Stimulated activated CD8-positive, alpha-beta memory T cell treated with anti-CD3 and anti-CD28 coated beads, Interleukin-4, amount 100 ng/mL, for 4 hours (primary cell): ENCODE measurements at places on chromosomes 2 and 18.

GRCh38 chr2:3620834-3621233, 25.9 kb downstream of the COLEC11 start:
- no peak for DNase-seq

- DNase-seq, result no peak
Measured at GRCh38 chr2:218040883-218041282, 28.2 kb upstream of the RUFY4 start.

DNA sequence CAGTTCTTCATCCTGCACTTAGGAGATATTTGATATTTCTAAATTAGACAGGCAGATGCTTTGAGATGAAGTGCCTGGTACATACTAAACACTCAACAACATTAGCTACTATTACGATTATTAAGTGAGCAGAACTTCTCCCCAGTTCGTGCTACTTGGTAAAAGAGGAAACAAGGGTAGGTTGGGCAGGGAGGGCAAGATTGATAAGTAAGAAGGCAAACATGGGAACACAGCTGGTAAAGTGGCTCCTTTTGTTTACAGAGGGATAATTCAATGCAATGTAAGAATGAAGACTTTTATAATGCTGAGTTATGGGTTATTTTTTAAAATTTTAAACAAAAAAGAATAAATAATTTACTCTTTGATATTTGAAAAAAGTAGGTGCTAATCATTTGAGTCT, 15.9 kb upstream of the WIPF1 start:
- no peak for DNase-seq

- DNase-seq, result no peak
Measured at GRCh38 chr2:183057333-183057985, 19.2 kb upstream of the NCKAP1 start.

GRCh38 chr18:32661486-32662299, 111.1 kb downstream of the KLHL14 start:
- no peak for DNase-seq

GRCh38 chr2:1478311-1479305, 65.3 kb downstream of the TPO start:
- DNase-seq, result no peak

- no peak for DNase-seq
Measured at GRCh38 chr18:76169733-76170132, 325.3 kb downstream of the ZNF516 start.

DNA sequence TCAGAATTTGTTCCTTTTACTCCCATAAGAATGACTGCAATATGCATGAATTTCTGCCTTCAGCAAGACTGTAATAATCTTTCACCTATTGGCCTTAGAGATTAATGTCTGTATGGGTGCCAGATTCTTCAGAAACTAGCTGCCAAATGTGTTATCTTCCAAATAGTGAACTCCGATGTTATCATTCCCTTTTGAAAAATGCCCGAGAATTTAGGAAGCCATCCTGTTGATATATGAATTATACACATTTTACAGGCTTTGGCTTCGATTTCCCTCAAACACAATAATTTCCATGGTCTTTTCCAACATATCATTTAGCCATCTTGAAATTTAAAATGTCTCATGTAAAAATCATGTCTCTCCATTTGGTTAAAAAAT, 101.5 kb downstream of the ZNF521 start:
- no peak for DNase-seq

GRCh38 chr18:31776093-31776492, 15.4 kb upstream of the SLC25A52 start:
- no peak for DNase-seq

- no peak for DNase-seq
Measured at GRCh38 chr18:2846636-2847316, at the start of gene EMILIN2. Gene EMILIN2, plus strand, starts transcription at chr18:2847006. Its CDS starts 183 bp downstream, at chr18:2847189.

DNA sequence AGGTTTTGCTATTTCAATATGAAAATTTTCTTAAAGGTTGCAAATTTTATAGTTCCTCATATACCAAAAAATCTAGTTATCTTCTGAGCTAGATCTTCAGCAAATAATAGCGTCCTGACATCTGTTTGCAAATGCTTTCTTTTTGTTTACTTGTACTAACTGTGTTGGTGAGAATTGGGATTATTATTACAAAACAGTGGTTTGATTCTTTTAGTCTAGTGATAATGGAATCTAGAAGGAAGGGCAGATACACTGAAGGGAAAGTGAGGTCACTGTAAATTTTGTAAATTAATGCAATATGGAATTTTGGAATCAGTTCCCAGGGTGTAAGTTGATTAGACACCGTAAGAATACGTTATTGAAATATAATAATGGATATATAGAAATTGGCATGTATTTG, 36.2 kb upstream of the NT5C1B start:
- DNase-seq, result no peak

DNA sequence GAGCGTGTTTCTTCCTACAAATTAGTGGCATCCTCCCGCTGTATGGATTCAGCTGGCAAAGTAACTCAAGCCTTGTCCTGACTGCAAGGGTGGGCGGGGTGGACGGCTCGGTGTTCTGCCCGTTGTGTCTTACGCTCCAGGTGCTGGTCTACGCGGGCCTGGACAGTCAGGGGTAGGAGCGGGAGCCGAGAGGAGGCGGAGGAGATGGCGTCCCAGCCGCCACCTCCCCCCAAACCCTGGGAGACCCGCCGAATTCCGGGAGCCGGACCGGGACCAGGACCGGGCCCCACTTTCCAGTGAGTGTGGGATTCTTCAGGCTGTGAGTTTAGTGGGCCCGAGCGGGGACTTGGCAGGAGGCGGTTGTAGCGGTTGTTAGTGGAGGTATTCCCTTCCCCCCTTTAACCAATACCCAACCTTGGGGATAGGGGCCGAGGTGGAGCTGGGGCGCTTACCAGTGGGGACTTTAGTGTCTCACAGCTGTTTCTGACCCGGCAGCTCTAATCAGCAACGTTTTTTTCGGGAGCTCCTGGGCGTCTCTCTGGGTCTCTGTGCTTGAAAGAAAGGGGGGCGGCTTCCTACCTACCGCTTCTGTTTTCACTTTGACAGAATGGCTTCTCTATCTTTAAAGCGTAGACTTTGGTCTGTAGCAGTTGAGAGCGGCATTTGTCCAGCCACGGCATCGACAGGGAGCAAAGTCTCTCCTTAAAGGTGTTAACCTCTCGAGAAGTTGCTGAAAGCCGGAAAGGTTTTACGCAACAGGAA, at the start of the genes PEX13 and PUS10:
Gene PEX13, plus strand, starts transcription at position 165 of the 762 bp plus-strand sequence. Its CDS starts 40 bp downstream, at position 205.
Gene PUS10, minus strand, starts transcription at position 700 of the 762 bp plus-strand sequence. CDS start 6,365 bp downstream, outside the sequence.
- DNase-seq, result peak; percentile 15

- DNase-seq, result no peak
Measured at GRCh38 chr2:234550511-234551107, 53.7 kb upstream of the ARL4C start.

GRCh38 chr2:101380376-101380775, 6.9 kb downstream of the CREG2 start:
- DNase-seq, result no peak

GRCh38 chr2:167900435-167901114, 346.8 kb downstream of the STK39 start:
- no peak for DNase-seq

DNA sequence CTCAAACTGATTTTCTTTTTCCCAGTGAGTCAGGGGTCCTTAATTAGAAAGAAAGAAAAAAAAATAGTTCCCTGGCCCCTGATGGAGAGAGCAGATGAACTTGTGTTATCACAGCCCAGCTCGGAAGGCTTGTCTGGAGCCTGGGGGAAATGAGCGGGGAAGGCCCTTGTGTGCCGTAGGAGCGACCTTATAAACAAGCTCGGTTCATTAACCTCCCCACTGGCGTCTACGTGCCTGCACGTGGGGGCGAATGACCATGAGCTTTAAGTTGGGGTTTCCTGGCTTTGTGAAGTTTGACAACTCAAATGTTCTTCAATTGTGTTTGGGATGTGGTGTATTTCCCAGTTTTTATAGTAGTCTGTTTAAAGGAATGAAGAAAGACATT, 69.5 kb downstream of the EPAS1 start:
- no peak for DNase-seq

- no peak for DNase-seq
Measured at GRCh38 chr2:230719340-230719739, 6.7 kb downstream of the CAB39 start.

GRCh38 chr18:8769509-8770095, 64.2 kb downstream of the MTCL1 start:
- no peak for DNase-seq

- no peak for DNase-seq
Measured at GRCh38 chr2:134927195-134927594, 8.6 kb downstream of the CCNT2 start.

DNA sequence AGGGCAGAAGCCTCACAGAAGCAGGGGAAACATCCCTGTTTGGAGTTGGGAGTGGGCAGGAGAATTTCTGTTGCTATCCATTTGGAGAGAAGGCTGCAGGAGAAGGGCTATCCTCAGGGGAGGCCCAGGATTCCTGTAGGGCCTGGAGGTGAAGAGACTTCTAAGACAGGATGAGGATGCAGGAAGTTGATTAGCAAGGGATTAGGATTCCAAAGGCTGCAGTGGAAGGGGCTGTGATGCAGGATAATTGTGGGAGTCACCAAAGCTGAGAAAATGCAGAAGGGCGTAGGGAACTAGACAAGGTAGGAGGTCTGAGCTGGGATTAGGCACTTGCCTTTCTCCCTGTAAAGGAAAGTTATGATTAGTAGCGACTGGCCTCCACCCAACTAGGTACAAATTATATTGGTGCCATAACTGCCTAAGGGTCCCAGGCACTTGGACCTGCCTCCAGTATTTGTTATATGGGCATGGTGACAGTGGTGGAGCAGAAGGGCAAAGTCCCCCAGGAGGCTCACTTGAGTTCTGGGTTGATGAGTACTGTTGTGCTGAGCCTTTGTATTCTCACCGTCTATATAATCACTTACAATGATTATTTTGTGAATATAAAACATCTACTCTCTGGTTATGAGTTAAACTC, 96.4 kb upstream of the MSTN start:
- DNase-seq, result no peak

GRCh38 chr2:54572636-54573536, 116.8 kb downstream of the SPTBN1 start:
- no peak for DNase-seq

DNA sequence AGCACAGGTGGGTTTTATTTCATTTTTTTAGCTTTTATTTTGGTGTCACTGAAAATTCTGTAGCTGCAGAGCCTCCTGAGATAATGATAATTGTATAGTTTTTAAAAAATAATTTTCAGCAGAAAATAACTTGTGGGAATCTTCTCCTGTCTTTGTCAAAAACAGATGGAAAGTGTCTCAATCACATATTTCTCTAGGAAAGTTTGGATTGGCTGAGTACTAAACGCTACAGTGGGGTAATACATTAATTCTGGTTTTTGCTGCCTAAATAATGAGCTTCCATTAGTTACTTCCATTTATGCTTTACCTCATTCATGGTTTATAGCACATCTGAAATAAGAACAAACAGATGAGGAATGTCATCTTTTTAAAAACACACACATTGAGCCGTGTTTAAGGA, 2.2 kb downstream of the TWIST2 start:
- DNase-seq, result no peak

- no peak for DNase-seq
Measured at GRCh38 chr2:235414422-235414821, 79.4 kb upstream of the AGAP1 start.

- DNase-seq, result no peak
Measured at GRCh38 chr2:227006189-227006897, 157.7 kb downstream of the COL4A4 start.

- no peak for DNase-seq
Measured at GRCh38 chr2:237626813-237627440, 460 bp upstream of the LRRFIP1 start.

- no peak for DNase-seq
Measured at GRCh38 chr18:79395308-79395640, 456 bp upstream of the NFATC1 start.

DNA sequence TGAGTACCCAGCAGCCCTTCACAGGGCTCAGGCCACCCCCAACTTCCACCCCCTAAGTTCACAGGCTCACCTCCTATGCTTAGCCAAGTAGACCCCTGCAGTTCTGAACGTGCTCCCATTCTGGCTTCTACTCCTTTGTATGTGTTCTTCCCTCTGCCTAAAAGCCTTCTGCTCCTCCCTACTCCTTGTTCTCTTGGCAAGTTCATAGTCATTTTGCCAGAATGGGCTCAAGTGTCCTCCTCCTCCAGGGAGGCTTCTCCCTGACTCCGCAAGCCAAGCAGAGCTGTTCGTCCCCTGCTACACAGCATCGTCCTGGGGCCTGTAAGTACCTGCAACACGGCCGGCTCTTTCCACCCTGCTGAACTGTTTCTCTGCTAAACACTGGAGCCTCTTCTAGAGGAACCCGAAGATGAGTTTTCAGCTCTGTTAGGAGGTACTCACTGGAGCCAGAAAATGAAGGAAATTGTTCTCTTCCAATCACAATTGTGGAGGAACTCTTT, 14.6 kb upstream of the CETN1 start:
- DNase-seq, result no peak

GRCh38 chr2:47230418-47230817, 75.3 kb upstream of the STPG4 start:
- no peak for DNase-seq

GRCh38 chr18:65852273-65852672, 101.5 kb downstream of the CDH7 start:
- DNase-seq, result no peak

- DNase-seq, result no peak
Measured at GRCh38 chr2:9538000-9538507, 17.6 kb downstream of the ADAM17 start.

- DNase-seq, result no peak
Measured at GRCh38 chr2:37349231-37349860, 4.9 kb downstream of the QPCT start.

- DNase-seq, result no peak
Measured at GRCh38 chr2:237823544-237823943, 25.0 kb downstream of the RBM44 start.

GRCh38 chr18:42072407-42072806, 117.4 kb downstream of the PIK3C3 start:
- no peak for DNase-seq

DNA sequence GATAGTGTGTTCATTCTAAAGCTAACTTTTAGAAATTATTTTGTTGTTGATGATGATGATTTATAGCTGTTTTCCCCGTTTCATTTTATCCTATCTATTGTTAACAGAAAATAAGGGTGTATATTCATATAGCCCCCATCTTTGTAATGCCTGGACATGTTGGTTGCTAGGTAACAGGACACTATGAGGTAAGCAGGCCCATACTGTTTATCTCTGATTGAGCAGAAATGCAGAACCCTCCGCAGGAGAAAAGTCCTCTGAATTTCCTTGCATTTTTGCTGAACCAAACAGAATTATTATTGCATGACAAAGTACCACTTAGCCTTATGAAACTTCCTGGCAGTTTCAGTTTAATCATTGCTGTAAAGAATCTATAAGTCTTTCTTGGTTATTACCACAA, 339.4 kb downstream of the DCC start:
- DNase-seq, result no peak

DNA sequence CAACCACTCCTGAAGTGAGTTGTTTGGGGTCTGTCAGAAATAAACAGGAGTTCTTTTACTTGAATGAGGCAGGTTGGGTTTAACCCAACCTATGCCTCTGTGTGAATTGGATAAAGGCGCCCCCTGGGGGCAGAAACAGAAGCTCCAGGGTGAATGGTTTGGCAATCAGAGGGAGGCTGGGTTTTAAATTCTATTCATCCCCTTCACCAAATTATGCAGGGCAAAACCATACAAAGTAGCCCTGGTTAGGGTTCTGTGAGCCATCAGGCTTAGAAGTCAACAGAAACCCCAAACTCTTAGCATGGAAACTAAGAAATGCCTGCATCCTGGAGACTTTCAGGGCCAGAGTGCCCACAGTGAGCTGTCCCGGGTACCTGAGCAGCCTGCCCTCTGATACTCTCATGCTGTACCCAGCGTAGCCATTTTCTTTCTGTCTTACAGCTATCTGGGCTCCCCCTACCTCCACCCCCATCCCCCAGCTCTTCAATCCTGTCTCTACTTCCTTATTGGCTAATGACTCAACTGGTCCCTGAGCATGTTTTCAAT, 241.5 kb downstream of the ICOS start:
- DNase-seq, result peak; percentile 51

- DNase-seq, result no peak
Measured at GRCh38 chr2:156229724-156230362, 102.7 kb downstream of the NR4A2 start.
